Stimulated activated CD4-positive, alpha-beta T cell treated with anti-CD3 and anti-CD28 coated beads, TNF-alpha, amount 100 ng/mL, for 24 hours (primary cell): ENCODE measurements at places on chromosomes 2 and 18.

GRCh38 chr2:84958135-84959059 is 12.6 kb upstream of the KCMF1 start:
- no peak for DNase-seq

- DNase-seq, result no peak
These were observed 49.0 kb upstream of the BCL2L11 start for GRCh38 chr2:111071600-111072171.

DNA sequence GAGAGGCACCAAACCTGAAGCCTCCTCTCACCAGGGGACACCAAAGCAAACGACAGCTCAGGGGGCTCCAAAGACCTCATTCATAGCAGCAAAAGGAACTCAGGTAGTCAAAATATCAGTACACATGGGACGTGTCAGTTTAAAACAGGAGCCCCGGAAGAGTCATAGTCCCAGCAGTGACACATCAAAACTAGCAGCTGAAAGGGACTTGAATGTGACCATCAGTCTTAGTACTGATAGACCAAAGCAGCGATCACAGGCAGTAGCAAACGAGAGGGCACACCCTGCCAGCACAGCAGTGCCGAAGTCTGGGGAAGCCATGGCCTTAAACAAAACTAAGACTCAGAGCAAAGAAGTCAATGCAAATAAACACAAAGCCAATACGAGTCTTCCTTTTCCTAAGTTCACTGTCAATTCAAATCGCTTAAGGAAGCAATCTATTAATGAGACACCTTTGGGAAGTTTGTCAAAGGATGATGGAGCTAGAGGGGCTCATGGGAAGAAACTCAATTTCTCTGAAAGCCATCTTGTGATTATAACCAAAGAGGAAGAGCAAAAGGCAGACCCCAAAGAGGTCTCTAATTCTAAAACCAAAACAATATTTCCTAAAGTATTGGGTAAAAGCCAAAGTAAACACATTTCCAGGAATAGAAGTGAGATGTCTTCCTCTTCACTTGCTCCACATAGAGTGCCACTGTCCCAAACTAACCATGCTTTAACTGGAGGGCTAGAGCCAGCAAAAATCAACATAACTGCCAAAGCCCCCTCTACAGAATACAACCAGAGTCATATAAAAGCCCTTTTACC is 1.2 kb downstream of the GALNT5 start:
- DNase-seq, result no peak

DNA sequence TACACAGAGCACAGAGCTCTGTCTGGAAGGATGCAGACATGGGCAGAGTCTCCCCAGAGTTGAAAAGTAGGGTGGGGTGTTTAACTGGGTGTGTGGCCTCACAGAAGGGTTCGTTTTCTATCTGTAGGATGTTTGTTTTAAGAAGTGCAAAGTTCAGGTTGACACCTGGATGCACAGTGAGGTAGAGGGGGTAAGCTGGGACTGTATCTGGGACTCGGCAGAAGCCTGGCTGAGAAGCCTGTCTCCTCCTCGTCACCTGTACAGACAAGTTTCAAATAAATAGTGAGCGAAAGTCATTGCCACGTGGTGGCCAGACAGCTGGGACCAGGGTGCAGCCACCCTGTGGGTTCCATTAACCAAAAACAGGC is 145.9 kb downstream of the KLHL29 start:
- DNase-seq, result no peak

- no peak for DNase-seq
These were observed 25.5 kb upstream of the ALPP start for GRCh38 chr2:232353096-232353495.

- DNase-seq, result no peak
These were observed 93.0 kb downstream of the COL6A3 start for GRCh38 chr2:237320801-237321560.

- no peak for DNase-seq
These were observed 32.5 kb downstream of the IDH1 start for GRCh38 chr2:208222351-208222750.

DNA sequence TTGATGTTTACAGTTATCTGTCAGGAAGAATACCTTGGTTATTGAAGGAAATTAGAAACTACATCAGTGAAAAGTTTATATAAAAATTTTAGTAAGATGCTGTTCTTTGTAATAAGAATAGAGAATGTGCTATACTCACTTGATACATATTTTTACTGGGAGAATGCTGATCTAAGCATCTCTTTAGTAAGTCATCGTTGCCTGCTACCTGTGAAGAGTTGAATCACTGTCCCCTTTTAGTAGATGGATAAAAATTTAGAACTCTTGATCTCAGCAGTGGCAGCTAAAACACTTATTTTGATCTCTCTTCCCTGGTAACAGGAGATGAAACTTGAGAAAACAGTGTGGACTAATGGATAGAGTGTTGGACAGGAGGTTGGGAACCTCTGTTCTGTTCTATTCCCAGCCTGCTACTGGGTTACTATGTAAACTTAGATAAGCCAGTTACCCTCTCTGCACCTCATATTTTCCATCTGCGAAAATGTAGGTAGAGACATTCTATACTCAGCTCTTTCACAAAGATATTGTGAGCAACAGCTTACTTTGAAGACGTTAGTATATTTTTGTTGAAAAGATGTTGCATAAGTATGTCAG is 100.3 kb downstream of the FEZ2 start:
- no peak for DNase-seq

- no peak for DNase-seq
These were observed 42.5 kb upstream of the TMEM18 start for GRCh38 chr2:719734-720133.
